Esophagus mucosa (tissue), 1 donor: ENCODE measurements at places on chromosomes 7 and 10. TPM values are rescaled to one million over a fixed set of nuclear protein-coding genes. Genes with fewer than 3 reads are reported as not detected.

Gene SORBS1
- total RNA-seq, result 23.2 TPM

Gene CPA2
- total RNA-seq, result not detected

Gene ING3
- 9.0 TPM for total RNA-seq

Gene PRSS37
- not detected for total RNA-seq

- no peak for ATAC-seq
Observed at GRCh38 chr10:62640411-62640810, 164.1 kb upstream of the ADO start.

- ATAC-seq, result no peak
Observed at GRCh38 chr7:47653550-47654411, 71.9 kb upstream of the TNS3 start.

DNA sequence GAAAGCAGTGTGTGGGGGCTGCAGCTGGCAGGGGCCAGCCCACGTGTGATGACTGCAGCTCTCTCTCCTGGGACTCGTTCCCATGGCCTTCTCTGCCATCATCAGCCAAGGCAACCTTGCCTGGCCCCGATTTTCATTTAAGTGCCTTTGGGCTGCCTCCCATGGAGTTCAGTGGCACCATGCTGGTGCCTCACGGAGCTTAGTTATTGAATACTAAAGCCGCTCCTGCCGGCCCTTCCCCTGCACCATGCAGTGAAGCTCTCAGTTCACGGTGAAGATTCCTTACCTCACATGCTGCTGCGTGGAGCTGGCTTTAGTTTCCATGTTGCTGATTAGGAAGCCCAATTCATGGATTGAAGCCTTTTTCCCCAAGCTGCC is 141.5 kb upstream of the EEPD1 start:
- no peak for ATAC-seq

DNA sequence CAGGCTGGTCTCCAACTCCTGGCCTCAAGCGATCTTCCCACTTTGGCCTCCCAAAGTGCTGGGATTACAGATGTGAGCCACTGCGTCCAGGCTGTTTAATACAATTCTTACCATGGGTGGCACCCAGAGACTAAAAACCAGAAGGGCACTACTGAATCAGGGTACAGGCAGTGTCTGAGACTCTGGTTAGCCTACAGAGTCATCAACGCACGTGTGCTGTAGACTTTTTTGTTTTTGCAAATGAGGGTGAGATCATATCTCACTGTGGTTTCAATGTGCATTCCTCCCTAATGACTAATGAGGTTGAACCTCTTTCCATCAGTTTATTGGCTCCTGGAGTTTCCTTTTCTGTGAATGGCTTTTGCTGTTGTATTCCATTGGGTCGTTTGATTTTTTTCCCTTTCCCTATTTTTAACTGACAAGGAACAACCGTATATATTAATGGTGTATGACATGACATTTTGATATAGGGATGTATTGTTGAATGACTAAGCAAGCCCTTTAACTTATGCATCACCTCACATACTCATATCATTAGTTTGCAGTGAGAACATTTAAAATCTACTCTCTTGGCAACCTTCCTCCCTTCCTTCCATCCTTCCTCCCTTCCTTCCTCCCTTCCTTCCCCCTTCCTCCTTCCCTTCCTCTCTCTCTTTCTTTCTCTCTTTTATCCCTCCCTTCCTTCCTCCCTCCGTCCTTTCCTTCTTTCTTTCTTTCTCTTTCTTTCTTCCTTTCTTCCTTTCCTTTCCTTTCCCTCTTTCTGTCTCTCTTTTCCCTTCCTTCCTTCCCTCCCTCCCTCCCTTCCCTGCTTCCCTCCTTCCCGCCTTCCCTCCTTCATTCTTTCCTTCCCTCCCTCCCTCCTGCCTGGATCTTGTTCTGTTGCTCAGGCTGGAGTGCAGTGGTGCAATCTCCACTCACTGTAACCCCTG is 9.3 kb upstream of the TMEM270 start:
- ATAC-seq, result peak; percentile 91

DNA sequence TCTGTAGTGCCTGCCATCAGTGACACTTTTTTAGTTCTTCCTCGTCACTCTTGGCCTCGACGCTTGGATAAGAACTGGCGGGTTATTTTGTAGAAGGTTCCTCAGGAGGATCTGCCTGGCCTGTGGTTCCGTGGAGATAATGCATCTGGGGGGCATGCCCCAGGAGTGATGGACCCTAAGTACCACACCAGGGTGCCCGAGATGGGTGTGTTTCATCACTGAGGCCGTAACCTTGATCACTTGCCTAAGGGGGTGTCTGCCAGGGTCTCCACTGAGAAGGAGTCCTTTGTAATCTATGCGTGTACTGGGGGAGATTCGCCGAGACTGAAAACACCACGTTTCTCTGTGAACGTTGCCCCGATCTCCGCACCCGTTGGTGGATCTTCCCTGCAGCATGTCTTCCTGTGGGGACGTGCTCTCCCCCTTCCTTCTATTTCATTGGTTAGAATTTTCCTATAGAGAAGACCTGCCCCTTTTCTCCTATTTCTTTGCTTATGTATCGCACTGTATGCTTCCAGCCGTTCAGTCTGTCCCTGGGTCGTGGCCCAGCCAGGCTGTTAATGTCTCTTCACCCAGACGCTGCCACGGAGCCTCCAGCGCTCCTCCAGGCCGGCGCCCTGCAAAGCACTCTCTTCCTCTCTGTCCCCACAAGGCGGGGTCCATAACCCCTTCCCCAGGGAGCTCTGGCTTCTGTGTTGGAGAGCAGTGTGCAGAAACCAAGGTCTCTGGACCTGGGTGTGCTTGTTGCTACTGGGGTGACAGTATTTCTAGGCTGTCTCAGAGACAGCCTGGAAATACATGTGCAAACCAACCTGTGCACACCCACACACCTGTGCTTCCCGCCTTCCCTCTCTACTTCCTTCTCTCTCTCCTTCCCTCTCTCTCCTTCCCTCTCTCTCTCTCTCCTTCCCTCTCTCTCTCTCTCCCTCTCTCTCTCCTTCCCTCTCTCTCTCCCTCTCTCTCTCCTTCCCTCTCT is 14.4 kb upstream of the DPYSL4 start:
- no peak for ATAC-seq
